ENCODE measurements at places on chromosomes 5 and 9.

- DNase-seq = no peak
These were observed 48.6 kb downstream of the NR2F1-AS1 start for GRCh38 chr5:93532370-93532769.

DNA sequence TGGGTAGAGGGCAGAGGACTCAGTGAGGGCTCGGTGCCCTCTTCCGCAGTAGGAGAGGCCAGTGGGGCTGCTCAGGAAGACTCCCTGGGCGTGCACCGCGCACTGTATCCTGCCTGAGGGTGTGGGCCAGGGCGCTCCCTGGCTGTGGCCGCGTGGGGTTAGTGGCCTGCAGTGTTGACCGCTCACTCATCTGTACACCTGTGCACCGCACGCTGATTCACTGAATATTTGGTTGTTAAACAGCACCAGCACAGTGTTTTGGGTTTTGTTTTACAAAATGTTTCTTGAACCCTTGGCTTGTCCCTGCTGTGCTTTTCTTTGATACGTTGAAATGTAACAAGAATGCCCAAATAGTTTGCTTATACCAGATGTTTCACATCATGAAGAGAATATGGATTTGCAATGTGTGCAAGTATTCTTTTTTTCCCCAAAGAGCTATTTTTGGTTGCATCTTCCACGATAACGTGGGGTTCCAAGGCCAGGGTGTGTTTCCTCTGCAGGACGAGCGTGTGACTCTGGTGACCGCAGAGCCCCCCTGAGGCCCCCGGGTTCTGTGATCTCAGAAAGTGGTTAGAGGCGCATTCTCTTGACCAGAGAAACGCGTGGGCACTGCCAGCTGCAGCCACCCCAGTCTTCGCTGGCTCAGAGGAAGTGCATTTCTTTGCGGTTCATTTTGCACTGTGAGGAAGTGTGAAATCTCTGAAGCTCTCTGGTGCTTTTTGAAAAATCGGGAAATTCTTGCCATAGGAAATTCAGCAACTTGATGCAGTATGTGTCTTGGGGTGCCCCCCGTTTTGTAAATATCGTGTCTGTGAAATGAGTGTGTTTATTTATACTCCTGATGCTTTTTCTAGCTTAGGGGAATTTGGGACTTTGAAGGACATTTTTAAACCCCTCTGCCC, 46.9 kb downstream of the AHRR start:
- no peak for DNase-seq

DNA sequence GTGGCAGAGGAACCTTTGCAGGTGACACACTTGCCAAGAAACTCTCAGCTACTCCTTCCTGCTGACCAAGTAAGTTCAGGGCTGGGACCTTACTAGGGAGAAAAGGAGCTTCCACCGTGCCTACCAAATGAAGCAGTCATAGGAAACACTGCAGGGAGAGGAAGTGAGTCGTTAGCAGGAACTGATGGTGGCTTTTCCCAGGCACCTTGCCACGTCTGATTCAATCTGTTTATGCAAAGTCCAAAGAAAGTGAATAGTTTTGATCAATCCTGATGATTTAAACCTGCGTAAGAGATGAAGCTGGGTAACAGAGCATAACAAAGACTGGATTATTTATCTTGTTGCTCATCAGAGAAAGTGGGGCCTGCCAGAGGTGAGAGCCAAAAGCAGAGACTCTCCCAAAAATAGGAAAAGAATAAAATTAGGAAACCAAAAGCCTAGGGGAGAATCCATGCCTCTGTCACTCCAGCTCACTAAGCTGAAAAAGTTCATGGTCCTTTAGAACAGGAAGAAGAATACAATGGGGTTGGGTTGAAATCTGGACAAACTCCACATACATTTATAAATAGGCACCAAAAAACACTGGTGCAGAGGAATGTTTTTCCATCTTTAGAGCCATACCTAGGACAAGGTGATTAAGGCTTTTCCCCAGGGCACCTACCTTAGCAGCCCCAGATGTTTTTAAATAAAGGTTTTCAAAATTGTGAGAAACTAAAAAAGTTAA, 9.3 kb upstream of the PFDN1 start:
- no peak for DNase-seq

DNA sequence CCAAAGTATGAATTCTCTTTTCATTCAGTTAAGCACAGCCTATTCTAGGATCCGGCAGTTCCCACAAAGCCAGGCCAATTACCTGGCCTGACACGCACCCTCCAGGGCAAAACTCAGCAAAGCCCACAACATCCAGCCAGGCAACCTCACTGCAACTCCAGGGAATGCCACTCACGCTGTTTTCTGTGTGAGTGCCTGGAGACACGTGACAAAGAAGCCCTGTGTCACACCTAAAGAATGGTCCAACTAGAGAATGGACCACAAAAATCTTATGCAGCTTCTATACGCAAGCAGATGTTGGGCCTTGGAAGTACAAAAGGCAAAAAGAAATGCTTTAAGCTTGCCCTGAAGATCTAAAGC, 20.2 kb downstream of the RETREG1 start:
- no peak for DNase-seq

- DNase-seq = no peak
These were observed 144.2 kb downstream of the ZCCHC7 start for GRCh38 chr9:37264539-37264938.

- no peak for DNase-seq
These were observed 174.5 kb upstream of the PITX1 start for GRCh38 chr5:135208555-135208902.

GRCh38 chr5:14665949-14666348, 1.4 kb downstream of the OTULIN start:
- no peak for DNase-seq

GRCh38 chr5:152942633-152943336, 537.7 kb upstream of the NMUR2 start:
- DNase-seq = no peak

- DNase-seq = no peak
These were observed 206.8 kb upstream of the SLC24A2 start for GRCh38 chr9:19995619-19996018.

DNA sequence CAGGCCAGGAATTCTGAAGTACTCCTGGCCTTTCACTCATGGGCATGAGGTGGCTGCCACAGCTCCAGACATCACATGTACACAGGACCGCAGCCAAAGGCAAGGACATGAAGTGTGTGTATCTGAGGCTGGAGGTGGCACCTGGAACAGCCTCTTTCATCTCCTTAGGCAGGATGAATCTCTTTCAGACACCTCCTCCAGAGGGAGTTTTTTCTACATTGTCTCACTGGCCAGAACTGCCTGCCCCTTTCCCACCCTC, 142.8 kb downstream of the BARX1 start:
- no peak for DNase-seq

DNA sequence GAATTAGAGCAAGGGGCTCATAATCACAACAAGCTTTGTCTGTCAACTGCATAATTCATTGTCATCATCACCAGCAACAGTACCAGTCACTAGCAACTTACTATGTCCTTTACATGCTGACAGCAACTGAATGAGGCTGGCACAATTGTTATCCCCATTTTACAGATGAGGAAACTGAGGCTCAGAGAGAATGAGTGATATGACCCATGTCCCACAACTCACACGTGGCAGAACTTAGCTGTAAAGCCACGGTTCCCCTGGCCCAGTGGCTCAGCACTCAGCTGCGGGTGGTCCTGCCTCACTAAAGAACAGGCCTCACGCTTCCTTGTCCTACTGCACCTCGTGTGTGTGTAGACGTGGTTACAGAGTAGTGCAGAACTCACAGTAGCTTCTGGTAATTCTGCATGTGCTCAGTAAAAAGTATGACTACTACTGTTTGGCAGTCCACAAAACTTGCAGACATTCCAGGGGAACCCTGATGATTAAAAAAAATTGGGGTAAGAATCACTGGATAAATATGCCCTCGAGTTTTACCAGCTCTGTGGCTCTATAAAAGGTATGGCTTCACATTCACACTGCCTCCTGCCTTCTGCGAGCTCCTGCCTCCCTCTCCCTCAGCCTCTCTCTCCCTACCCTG, 30.2 kb downstream of the AFAP1L1 start:
- no peak for DNase-seq

GRCh38 chr9:109865521-109865920, 85.5 kb downstream of the PALM2AKAP2 start:
- no peak for DNase-seq

GRCh38 chr9:131889437-131890251, 149.8 kb upstream of the RAPGEF1 start:
- DNase-seq = no peak
